Anterior cingulate cortex (tissue), 58 donors: ENCODE measurements at places on chromosomes 5 and 9.
A peak's percentile ranks its signal among the peaks of the same experiment; 100 is the strongest.

DNA sequence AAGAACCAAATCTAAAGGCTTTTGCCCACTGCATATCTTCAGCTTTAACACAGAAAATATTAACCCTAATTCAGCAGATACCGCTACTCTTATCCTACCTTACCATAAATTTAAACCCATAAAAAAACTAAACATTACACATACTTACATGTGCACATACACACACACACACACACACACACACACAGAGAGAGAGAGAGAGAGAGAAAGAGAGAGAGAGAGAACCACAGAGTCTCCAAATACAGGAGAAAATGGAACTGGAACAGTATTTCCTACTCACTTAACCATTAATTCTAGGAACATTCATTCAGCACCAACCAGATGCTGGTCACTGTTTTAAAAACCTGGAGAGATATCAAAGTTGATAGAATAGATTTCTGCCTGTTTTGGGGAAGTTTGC is 53.7 kb downstream of the EFNA5 start:
- DNase-seq, result no peak

- DNase-seq, result no peak
These were observed 122.0 kb downstream of the NPR3 start for GRCh38 chr5:32833127-32833526.

DNA sequence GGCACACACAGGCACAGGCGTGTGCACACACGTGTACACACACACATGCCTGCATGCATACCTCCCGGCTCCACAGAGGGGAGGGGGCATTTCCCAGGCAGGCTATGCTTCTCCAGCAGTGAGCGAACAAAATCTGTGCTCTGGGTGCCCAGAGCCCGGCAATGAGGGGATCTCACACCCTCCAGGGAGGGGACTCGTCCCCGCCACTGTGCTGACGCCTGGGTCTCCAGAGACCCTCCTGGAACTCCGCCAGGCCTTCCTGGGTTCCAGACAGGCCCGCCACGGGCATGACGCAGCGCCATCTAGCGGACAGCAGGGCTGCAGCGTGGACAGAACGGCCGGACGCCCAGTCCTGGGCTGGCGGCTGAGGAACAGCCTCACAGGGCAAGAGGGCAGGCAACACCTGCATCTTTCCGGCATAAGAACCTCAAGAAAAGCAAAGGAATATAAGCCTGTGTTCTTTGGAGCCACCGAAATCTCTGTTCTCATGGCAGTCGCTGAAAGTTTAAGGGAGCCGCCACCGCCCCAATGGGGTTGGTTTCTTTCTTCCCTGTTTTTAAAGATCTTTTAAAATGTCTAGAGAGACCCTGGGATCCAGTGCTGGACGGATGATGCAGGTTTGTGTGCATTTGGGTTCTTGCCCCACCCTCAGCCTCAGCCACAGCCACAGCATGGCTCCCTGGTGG is 135.6 kb upstream of the PPP1R26 start:
- peak; percentile 39 for DNase-seq

GRCh38 chr5:97525780-97526179 is 342.7 kb upstream of the RIOK2 start:
- no peak for DNase-seq
